EL (cell line): ENCODE measurements at places on chromosomes 5 and 9.
A peak's percentile ranks its signal among the peaks of the same experiment; 100 is the strongest.

- no peak for DNase-seq
Measured at GRCh38 chr5:133466556-133467334, 145.6 kb downstream of the FSTL4 start.

- no peak for DNase-seq
Measured at GRCh38 chr9:111961575-111961974, 65.0 kb downstream of the UGCG start.

- DNase-seq, result peak; percentile 7
Measured at GRCh38 chr5:168592014-168592368, 12.8 kb upstream of the PANK3 start.

DNA sequence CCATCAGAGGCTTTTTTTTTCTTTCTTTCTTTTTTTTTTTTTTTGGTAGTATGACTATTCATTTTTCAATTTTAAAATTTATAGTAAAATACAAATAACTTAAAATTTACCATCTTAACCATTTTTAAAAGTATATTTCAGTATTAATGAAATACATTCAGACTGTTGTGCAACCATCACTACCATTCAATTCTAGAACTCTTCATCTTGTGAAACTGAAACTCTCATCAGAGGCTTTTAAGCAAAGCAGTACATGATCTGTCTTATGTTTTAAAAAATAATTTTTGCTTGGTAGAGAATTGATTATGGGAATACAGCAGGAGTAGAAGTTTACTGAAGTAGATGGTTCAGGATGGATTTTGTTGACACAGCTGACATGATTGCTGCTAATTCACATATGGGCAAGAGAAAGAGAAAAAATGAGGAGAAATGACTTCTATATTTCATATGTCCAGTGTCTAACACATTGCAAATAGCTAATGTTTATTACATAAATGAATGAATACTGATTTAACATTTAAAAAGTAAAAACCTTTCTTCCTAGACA lies 13.4 kb downstream of the ELOVL7 start:
- DNase-seq, result no peak

DNA sequence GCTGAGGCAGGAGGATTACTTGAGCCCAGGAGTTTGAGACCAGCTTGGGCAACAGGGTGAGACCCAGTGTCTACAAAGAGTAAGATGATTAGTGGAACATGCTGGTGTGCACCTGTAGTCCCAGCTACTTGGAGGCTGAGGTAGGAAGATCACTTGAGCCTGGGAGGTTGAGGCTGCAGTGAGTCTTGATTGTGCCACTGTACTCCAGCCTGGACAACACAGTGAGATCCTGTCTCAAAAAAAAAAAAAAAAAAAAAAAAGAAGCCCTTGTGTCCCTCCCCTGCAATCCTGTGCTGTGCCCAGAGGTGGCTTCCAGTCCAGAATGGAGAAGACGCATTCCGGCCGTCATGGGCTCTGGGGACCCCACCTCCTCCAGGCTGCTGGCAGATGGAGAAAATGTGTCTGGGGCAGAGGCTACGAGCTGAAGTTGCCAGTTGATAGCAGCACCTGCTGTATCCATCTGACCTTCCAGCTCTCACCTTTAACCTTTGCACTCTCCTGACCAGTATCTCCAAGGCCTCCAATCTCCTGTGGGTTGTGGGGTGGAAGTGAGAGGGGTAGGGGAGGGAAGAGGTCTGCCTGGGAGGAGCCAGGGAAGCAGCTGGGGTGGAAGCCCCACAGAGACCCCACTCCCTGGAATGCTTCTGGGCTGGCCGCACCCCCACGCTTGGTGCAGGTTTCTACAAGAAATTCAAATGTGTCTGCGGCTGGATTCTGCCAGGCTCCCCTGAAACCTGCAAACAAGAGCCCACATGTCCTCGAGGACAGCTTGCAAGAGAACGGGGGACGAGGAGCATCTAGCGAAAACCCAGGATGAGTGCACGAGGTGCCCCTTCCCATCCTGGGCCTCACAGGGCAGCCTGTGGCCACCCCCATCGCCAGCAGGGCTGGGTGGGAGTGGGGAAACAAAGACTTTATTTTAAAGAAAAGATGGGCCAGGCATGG lies 148.3 kb upstream of the IER5L start:
- no peak for DNase-seq

DNA sequence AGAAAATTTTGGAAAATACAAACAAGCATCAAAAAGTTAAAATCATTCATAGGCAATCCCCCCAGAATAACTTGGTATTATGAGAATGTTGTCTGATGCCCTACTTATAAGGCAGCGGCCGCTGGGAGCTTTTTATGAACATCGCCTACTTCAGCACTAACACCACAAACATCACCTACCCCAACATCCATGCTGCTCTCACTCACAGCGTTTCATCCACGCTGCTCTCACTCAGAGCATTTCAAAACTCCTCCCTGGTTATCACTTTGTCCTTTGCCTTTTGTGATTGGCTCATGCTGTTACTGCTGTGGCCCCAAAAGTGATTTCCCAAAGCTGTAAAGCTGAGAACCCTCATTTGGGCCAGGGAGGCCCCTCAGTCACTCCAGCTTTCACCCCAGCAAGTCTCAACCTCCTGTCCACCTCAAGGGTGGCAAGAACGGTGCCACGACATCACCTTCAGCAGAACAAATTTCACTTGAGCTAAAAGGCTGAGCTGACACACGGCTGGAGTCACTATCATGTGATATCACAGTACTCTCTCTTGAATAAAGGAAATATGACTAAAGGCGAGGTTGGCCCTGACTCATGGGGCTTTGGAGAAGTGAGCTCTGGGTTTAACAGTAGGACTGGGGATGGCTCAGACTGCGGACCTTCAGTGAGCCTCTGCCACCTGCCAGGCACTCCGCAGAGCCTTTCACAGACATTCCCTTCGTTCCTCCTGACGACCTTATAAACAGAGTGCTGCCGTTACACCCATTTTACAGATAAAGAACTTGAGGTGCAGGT lies 25.2 kb downstream of the SHC3 start:
- DNase-seq, result peak; percentile 86

DNA sequence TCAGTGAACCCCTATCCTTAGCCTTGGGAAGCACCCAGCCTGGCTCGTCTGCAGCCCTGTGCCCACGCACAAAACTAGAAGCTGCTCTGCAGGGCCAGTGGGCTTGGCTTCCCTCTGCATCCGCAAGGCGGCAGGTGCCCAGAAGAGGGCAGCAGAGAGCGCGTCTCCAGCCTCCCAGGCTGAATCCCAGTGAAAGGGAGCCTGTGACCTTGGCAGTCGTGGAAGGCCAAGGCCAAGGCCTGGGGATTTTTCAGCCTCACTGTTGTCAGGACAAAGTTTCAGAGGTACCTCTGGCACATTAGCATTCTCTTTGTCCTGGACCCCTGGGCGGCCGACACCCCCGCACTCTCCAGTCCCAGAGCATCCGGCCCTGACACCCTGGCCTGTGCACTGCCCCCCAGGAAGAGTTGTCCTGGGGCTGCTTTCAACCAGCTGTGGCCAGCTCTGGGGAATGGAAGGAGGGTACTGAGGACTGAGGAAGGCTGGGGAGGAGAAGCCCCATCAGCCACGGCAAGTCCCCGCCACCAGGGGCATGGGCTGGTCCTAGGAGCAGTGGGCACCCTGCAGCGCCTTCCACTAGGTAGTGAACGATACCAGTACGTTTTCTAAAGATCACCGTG lies 63.6 kb upstream of the IL17B start:
- DNase-seq, result peak; percentile 74

- DNase-seq, result no peak
Measured at GRCh38 chr5:160427607-160428006, 6.0 kb downstream of the PTTG1 start.

GRCh38 chr5:65821966-65822365 lies 100.0 kb downstream of the NLN start:
- no peak for DNase-seq

GRCh38 chr9:103988821-103989220 lies 105.3 kb upstream of the SMC2 start:
- DNase-seq, result no peak
